ENCODE measurements at places on chromosomes 16 and 17.

- DNase-seq = no peak
These were observed 51.8 kb upstream of the ENDOV start for GRCh38 chr17:80363120-80363515.

DNA sequence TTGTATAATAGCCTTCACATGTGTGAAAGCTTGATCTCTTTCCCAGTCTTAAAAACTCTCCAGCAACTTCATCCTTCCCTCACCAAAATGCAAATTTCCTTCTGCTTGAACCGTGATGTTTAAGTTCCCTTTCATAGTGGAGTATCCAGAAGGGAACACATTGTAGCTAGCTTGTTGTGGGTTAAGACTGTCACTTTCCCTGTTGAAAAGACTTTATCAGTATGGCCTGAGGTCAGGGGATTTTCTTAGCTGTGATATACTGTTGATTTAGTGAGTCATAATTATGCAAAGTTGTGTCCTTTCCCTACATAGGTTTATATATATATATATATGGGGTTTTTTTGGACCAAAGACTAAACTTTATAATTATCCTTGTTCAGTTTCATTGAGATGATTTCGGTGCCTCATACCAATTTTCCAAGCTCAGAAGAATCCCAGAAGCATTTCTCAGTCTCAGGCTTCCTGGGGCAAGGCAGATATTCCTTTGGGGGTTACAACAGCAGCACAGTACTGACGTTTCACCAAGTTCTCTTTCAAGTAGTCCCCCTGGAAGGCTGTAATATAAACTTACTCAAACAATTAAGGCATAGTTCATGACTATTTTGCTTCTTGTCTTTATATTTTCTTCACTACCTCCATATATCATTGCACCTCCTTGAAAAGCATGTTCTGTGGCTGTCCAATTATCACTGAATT lies 35.7 kb downstream of the ESRP2 start:
- no peak for DNase-seq

DNA sequence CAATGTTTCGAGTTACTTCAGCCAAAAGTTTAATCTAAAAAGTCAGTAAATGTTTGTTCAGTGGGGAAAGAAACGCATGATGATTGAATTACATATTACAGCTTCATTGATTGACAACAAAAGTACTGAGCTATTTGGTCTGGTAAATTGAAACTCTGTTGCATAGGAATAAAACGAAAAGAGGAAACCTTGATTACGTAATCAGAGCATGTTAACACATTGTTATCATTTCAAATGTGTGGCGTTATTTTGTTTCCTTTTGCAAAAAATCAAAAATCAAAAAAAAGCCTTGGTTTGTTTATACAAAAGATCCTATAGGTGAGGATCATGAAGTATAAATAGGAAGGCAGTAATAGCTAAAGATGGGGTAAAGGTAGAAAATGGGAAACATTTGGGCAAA lies 19.5 kb upstream of the CA10 start:
- no peak for DNase-seq

GRCh38 chr17:73325527-73325842 lies 13.7 kb upstream of the CDC42EP4 start:
- DNase-seq = no peak

DNA sequence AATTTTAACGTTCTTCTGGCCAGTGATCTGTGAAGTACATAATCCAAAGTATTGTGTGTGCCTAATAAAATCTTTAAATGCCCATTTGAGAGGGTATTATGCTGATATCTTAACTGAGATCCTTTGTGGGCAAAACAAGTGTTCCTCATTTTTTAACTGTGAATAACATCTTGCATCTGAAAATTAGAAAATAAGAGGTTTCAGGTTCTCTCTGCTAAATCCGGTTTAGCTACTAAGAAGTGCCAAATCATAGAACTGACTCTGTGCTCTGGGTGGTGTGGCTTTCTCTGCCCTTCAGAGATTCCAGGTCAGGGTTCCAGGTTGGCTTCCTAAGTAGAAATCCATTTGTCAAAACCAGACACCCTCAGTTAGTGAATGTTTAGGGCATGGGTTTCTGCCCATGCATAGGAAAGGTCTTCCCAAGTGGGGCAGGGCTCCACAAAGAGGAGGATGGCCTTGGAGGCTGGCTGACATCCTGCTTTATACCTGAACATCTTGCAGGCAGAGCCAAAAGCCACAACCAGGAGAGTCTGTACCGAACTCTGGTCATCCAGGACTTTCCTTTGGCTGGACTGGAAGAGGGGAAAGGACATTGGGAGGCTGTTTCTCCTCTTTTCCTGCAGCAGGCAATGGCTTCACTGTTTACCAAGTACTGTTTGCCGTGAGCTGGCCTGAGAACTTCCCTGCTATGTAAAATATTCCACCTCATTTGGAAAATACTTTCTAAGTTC lies 8.5 kb downstream of the ALDH3A2 start:
- DNase-seq = no peak

- DNase-seq = no peak
These were observed 12.0 kb downstream of the GALK1 start for GRCh38 chr17:75752802-75753513.

- no peak for DNase-seq
These were observed 265.5 kb upstream of the CCL2 start for GRCh38 chr17:33989361-33990148.

DNA sequence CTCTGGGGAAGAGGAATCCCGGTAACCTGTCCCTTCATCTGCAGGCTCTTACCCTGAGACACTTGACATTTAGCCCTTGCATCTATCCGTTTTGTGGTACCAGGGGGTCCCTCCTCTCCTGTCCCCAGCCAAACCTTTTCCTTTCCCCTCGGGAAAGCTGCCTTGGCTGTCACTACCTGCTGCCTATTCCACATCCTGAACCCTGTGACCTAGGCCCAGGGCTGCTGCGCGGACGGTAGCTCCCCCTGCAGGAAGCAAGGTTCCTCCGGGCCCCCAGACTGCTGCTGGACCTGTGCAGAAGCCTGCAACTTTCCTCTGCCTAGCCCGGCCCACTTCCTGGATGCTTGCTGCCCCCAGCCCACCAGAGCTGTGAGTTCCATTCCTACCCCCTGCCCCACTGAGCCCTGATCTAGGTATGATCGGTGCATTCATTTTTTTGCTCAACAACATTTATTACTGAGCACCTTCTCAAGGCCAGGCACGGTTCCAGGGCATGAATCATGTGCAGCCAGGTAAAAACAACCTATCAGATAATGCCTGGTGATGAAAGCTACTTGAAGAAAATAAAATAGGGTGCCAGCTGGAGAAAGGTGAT lies 10.5 kb upstream of the ALDOA start:
- no peak for DNase-seq

- no peak for DNase-seq
These were observed 37.4 kb upstream of the EMP2 start for GRCh38 chr16:10617662-10618420.
